Panc1 (cell line): ENCODE measurements at places on chromosomes 2 and 18. TPM values are rescaled to one million over a fixed set of nuclear protein-coding genes. Genes with fewer than 3 reads are reported as not detected.

GRCh38 chr2:199979398-199979797 is 24.0 kb downstream of the MAIP1 start:
- DNase-seq = no peak

DNA sequence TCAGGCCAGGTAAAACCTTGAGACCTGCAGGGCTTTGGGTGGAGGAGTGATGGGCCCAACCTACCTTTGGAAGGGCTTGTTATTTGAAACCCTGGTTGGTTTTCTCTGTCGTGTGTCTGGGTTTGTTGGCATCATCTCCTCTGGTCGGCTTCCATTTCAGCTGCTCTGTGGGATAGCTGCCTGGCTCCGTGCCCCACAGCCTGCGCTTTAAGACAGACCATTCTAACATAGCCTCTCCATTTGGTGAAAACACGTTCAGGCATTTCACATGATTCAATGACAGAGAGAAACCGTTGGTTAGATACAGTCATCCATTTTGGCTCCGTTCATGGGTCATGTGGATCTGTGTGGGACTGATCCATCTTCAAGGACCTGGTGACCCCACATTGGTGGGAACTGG is 37.0 kb upstream of the LYPD6B start:
- no peak for DNase-seq

- DNase-seq = no peak
These were observed 129.8 kb upstream of the EPAS1 start for GRCh38 chr2:46167406-46167805.

DNA sequence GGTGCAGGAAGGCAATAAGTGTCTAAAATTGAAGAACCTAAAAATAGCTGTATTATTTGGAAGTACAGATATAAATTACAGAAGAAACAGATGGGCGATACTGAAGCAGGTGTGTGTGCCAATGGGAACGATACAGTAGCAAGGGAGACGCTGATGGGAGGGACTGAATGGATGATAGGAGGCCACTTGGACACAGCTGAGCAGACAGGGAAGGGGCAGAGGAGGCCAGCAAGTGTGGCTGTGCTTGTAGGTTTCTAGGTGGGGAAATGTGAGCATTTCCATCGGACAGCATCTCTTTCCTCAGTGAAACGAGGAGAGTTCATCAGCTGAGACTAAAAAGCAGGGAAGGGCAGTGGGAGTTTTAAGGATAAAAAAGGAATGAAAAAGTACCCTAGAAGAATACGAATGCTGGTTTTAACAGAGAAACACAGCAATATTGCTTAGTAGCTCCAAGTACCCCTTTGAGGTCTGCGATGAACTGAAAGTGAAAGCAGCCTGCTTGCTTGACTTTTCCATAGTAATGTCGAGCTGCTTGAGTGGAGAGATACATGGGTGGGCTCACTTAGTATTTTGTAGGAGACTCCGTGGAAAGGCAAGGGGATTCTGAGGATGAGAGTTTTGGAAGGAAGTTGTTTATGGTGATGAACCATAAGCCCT is 91.7 kb upstream of the EPC2 start:
- DNase-seq = no peak

The SFT2D3 gene
- 5.6 TPM for total RNA-seq

The ZEB2 gene
- total RNA-seq = 1.1 TPM
